ENCODE measurements at places on chromosomes 5 and 9. TPM values are rescaled to one million over a fixed set of nuclear protein-coding genes. Genes with fewer than 3 reads are reported as not detected.

MEGF10 gene
- total RNA-seq, result 5.7 TPM

ENHO gene
- 0.41 TPM for total RNA-seq

SLC25A2 gene
- 0.35 TPM for total RNA-seq

LOX gene
- 17.2 TPM for total RNA-seq

GABRG2 gene
- not detected for total RNA-seq

IL33 gene
- 11.8 TPM for total RNA-seq

MORN5 gene
- total RNA-seq, result 1.6 TPM

FBP2 gene
- total RNA-seq, result 26.9 TPM

IL3 gene
- total RNA-seq, result not detected

DCTN4 gene
- total RNA-seq, result 71.7 TPM
